Left ventricle myocardium inferior (tissue), 1 donor: ENCODE measurements at places on chromosomes 11 and 22. TPM values are rescaled to one million over a fixed set of nuclear protein-coding genes. Genes with fewer than 3 reads are reported as not detected.

DNA sequence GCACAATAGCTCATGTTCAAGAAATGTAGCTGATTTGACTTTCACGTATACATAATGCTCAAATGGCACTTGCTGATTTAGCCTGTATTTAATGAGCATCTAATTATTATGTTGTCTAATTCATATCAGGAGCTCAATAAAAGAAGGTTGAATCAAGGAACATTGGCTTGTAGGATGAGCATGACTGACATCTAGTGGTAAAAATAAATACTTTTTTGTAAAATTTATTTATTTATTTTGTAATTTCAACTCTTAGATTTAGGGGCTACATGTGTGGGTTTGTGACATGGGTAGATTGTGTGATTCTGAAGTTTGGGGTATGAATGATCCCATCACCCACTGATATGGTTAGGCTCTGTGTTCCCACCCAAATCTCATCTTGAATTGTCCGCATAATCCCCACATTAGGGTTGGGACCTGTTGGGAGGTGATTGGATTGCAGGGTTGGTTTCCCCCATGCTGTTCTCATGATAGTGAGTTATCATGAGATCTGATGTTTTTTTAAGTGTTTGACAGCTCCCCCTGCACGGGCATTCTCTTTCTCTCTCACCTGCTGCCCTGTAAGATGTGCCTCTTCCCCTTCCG is 1.7 kb upstream of the OR52E5 start:
- H3K36me3 ChIP-seq, result no peaks in the 10 kb centered on the region
- H3K4me1 ChIP-seq, result no peaks in the 10 kb centered on the region
- H3K4me3 ChIP-seq, result no peak overlapping the region
- H3K27ac ChIP-seq, result no peak overlapping the region
- DNase-seq, result no peak

GRCh38 chr11:61728940-61729219 is 23.6 kb upstream of the MYRF start:
- H3K4me3 ChIP-seq, result no peak overlapping the region
- no peak overlapping the region for H3K27ac ChIP-seq
- DNase-seq, result no peak
- H3K27me3 ChIP-seq, result no peaks in the 10 kb centered on the region
- peaks cover 17% of the 10 kb centered on the region for H3K36me3 ChIP-seq

RBX1 gene
- total RNA-seq, result 69.7 TPM

SAA2 gene
- 0.60 TPM for total RNA-seq

DNA sequence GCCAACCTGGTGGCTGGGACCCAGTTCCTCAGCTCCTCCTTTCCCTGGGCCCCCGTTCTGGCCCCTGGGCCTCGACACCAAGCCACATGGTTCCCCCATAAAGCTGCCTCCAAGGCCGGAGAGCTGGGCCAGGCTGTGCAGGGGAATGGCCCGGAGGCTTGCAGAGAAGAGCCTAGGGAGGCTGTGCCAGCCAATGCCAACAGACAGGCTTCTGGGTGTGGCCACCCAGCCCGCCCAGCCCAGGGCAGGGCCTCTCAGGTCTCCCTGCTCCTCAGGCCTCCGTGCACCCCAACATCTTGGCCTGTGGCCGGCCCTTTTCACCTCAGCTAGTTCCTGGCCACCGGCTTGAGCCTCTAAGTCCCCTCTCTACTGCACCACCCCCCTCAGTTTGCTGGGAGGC is 17.4 kb upstream of the FLRT1 start:
- H3K4me3 ChIP-seq, result no peak overlapping the region
- DNase-seq, result no peak
- no peaks in the 10 kb centered on the region for H3K27me3 ChIP-seq
- H3K36me3 ChIP-seq, result no peaks in the 10 kb centered on the region
- H3K27ac ChIP-seq, result no peak overlapping the region

GRCh38 chr22:47805394-47805935 is 1043.0 kb downstream of the TBC1D22A start:
- DNase-seq, result no peak
- no peaks in the 10 kb centered on the region for H3K4me1 ChIP-seq
- H3K27ac ChIP-seq, result no peak overlapping the region
- H3K27me3 ChIP-seq, result peaks cover 79% of the 10 kb centered on the region

DNA sequence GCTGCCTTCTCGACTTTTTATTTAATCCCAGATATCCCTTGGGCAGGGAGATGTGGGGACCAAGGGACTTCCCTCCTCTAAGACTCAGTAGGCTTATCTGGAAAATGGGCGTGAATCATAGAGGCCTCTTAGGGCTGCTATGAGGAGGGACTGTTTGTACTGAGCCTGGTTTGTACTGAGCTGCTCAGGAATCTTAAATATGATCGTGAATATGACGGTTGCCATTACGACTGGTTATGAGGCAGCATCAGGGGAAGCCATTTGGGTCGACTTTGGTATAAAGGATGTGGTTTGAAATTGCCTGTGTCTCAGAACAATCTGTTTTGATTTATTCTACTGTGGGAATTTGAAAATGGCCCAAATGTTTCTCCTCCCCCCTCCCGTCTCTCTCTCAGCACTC is 20.6 kb downstream of the TSPAN18 start:
- H3K4me1 ChIP-seq, result peaks cover 84% of the 10 kb centered on the region
- peak overlapping the region; percentile 74 for H3K27ac ChIP-seq
- no peak overlapping the region for H3K4me3 ChIP-seq
- H3K27me3 ChIP-seq, result no peaks in the 10 kb centered on the region

KCNE3 gene
- 4.3 TPM for total RNA-seq

DNA sequence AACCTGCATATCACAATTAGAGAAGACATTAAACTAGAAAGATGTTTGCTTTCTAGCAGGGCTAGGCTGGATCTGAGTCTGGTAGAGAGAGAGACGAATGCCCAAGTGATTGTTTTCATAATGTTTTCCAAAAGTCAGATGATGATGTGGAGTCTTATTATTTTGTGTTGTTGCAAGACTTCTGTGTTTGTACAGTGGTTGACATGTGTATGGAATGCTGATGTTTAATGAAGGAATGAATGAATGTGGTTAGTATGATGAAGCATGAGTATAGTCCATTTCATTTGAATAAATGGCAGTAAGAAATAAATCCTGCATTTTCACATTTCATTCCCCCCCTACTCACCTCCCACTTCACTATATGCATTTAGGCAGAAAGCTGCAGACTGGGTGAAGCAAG is 69.6 kb downstream of the PPP2R1B start:
- no peak overlapping the region for H3K4me3 ChIP-seq
- H3K36me3 ChIP-seq, result no peaks in the 10 kb centered on the region
- no peak overlapping the region for H3K27ac ChIP-seq
- no peak for DNase-seq

DCHS1 gene
- total RNA-seq, result 9.5 TPM

- DNase-seq, result no peak
- no peak overlapping the region for H3K27ac ChIP-seq
- no peaks in the 10 kb centered on the region for H3K27me3 ChIP-seq
Measured at GRCh38 chr11:86314636-86315035, 12.6 kb downstream of the HIKESHI start.

GRCh38 chr22:46824980-46825544 is 62.6 kb downstream of the TBC1D22A start:
- H3K27ac ChIP-seq, result no peak overlapping the region
- no peak overlapping the region for H3K4me3 ChIP-seq
- H3K27me3 ChIP-seq, result no peaks in the 10 kb centered on the region
- DNase-seq, result no peak
- H3K4me1 ChIP-seq, result peaks cover 23% of the 10 kb centered on the region
- no peaks in the 10 kb centered on the region for H3K36me3 ChIP-seq

SLC1A2 gene
- 8.4 TPM for total RNA-seq

GRCh38 chr11:120719348-120719747 is 207.8 kb downstream of the GRIK4 start:
- H3K36me3 ChIP-seq, result no peaks in the 10 kb centered on the region
- no peak overlapping the region for H3K4me3 ChIP-seq
- DNase-seq, result no peak

- H3K27me3 ChIP-seq, result no peaks in the 10 kb centered on the region
- H3K4me3 ChIP-seq, result peak overlapping the region; percentile 80
- DNase-seq, result no peak
- H3K27ac ChIP-seq, result peak overlapping the region; percentile 100
Measured at GRCh38 chr11:65427691-65428577, 5.3 kb downstream of the NEAT1 start.

- H3K27me3 ChIP-seq, result no peaks in the 10 kb centered on the region
- no peaks in the 10 kb centered on the region for H3K4me1 ChIP-seq
- H3K27ac ChIP-seq, result no peak overlapping the region
- DNase-seq, result no peak
- no peak overlapping the region for H3K4me3 ChIP-seq
- no peaks in the 10 kb centered on the region for H3K36me3 ChIP-seq
Measured at GRCh38 chr11:47044119-47044518, 107.6 kb downstream of the CSTPP1 start.

NDUFS8 gene
- total RNA-seq, result 436 TPM

- DNase-seq, result no peak
- H3K36me3 ChIP-seq, result no peaks in the 10 kb centered on the region
- H3K4me3 ChIP-seq, result no peak overlapping the region
- H3K27me3 ChIP-seq, result no peaks in the 10 kb centered on the region
Measured at GRCh38 chr11:30474151-30474954, 111.8 kb downstream of the MPPED2 start.

- no peak overlapping the region for H3K4me3 ChIP-seq
- DNase-seq, result no peak
- H3K36me3 ChIP-seq, result peaks cover 12% of the 10 kb centered on the region
- no peaks in the 10 kb centered on the region for H3K27me3 ChIP-seq
- peak overlapping the region; percentile 36 for H3K27ac ChIP-seq
Measured at GRCh38 chr11:12767027-12767426, 92.8 kb downstream of the TEAD1 start.

- no peak overlapping the region for H3K4me3 ChIP-seq
- H3K36me3 ChIP-seq, result no peaks in the 10 kb centered on the region
- H3K4me1 ChIP-seq, result no peaks in the 10 kb centered on the region
- DNase-seq, result no peak
- H3K27ac ChIP-seq, result no peak overlapping the region
- no peaks in the 10 kb centered on the region for H3K27me3 ChIP-seq
Measured at GRCh38 chr11:58227956-58228615, 632 bp downstream of the OR10Q1 start.

GRCh38 chr11:128342511-128343134 is 244.7 kb downstream of the ETS1 start:
- DNase-seq, result peak; percentile 38
- H3K27ac ChIP-seq, result peak overlapping the region; percentile 88
- no peak overlapping the region for H3K4me3 ChIP-seq
- no peaks in the 10 kb centered on the region for H3K36me3 ChIP-seq

CAPN5 gene
- total RNA-seq, result 2.3 TPM

OR52I1 gene
- not detected for total RNA-seq

DNA sequence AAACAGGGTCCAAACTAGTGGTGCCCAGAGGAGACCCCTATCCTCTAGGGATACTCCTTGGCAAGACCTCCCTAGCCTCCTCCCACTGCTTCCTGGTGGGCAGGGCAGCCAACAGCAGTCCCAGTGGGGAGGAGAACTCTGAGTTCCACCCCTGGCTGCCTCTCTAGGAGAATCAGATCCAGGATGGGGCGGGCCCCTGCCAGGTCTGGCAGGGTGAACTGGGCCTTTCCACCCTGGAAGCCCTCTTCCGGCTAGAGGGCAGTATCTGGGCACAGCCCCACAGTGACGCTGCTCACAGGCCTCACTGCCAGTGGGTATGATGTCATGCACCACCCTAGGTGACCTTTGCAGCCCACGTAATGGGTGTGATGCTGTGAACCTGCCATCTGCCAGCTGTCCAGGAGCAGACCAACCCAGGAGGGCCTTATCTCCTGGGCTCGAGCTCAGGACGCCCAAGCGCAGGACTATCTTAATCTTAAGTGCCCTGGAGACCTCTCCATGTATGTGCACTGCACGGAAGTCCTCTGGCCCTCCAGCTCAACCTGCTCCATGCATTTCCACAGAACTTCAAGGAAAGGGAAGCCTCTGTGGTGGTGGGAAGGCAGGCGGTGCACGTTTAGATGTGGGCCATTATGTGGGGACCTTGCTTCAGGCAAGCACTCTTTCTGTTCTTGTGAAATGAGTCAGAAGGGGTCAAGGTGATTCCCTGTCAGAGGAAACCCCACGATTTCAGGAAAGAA is 31.8 kb upstream of the FCHSD2 start:
- no peaks in the 10 kb centered on the region for H3K27me3 ChIP-seq
- H3K36me3 ChIP-seq, result no peaks in the 10 kb centered on the region
- DNase-seq, result peak; percentile 81
- H3K4me3 ChIP-seq, result no peak overlapping the region
- H3K4me1 ChIP-seq, result peaks cover 91% of the 10 kb centered on the region

- H3K27me3 ChIP-seq, result no peaks in the 10 kb centered on the region
- H3K36me3 ChIP-seq, result peaks cover 3% of the 10 kb centered on the region
- no peak for DNase-seq
- H3K27ac ChIP-seq, result no peak overlapping the region
Measured at GRCh38 chr11:72353861-72354260, 80.5 kb downstream of the CLPB start.

DNA sequence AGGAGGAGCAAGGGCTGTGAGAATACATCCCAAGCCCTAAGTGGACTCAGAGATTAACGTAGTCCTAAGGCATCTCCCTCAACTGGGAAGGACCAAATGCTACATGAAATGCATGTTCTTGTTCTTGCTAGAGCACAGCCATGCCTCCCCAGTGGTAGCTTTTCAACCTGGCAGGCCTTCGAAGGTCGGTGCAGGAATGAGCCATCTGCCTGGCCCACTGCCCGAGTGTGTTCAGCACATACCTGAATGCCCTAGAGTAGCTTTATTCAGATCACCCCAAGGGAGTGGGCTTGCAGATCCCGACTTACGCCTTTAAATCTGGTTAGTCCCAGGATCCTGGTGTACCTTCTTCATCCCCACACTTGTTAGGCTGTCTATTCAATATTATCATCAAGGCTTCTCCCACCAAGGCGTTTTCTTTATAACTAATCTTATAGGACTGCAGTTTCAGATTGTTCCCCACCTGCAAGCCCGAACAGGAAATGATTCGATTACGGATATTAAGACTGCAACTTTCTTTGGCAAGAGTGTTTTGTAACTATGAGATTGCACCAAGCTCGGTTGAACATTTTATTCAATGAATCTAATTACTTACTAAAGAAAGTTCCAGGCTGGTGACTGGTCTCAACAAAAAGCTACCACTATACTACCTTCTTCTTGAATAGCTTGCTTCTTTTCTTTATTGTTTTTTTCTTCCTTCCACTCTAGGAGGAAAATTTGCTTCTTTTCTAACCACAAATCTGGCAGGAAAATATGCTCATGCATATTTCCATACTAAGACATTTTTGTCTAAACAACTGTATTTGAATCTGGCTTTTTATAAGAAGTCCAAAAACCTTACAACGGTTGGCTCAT is 115.6 kb downstream of the SGSM3 start:
- H3K27me3 ChIP-seq, result no peaks in the 10 kb centered on the region
- H3K4me1 ChIP-seq, result peaks cover 69% of the 10 kb centered on the region
- no peaks in the 10 kb centered on the region for H3K36me3 ChIP-seq
- peak overlapping the region; percentile 16 for H3K27ac ChIP-seq
- no peak for DNase-seq
- H3K4me3 ChIP-seq, result no peak overlapping the region

- no peak overlapping the region for H3K4me3 ChIP-seq
- DNase-seq, result no peak
- peak overlapping the region; percentile 67 for H3K27ac ChIP-seq
Measured at GRCh38 chr11:67281552-67282150, 7.5 kb upstream of the ANKRD13D start.

DNA sequence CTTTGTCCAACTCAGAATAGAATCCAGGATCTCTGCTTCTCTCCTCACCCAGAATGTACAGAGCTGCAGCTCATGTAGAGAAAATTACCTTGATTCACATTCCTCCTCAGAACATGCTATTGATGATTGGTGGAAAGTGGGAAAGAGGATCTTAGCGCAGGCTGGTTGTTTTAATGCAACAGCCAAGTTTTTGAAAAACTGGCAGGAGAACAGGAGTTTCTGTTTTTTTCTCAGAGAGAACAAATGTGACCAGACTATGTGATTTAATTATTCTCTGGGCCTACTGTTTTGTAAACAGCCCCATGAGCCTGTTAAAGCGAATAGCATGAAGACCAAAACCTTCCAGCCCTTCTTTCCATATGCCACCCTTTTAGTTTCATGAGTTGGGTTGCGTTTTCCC is 19.1 kb upstream of the IL18BP start:
- no peak overlapping the region for H3K27ac ChIP-seq
- peaks cover 16% of the 10 kb centered on the region for H3K36me3 ChIP-seq
- no peak overlapping the region for H3K4me3 ChIP-seq
- no peaks in the 10 kb centered on the region for H3K4me1 ChIP-seq
- no peaks in the 10 kb centered on the region for H3K27me3 ChIP-seq
